ENCODE measurements at places on chromosomes 3 and 15.

- peak; percentile 71 for DNase-seq
These were observed 75.6 kb downstream of the DTWD1 start for GRCh38 chr15:49696433-49696832.

- no peak for DNase-seq
These were observed 31.9 kb downstream of the TNK2 start for GRCh38 chr3:195876297-195877064.

- no peak for DNase-seq
These were observed 124.2 kb upstream of the LMOD3 start for GRCh38 chr3:69246612-69247011.

- DNase-seq, result no peak
These were observed 35.7 kb upstream of the BHLHE40 start for GRCh38 chr3:4943549-4943948.

DNA sequence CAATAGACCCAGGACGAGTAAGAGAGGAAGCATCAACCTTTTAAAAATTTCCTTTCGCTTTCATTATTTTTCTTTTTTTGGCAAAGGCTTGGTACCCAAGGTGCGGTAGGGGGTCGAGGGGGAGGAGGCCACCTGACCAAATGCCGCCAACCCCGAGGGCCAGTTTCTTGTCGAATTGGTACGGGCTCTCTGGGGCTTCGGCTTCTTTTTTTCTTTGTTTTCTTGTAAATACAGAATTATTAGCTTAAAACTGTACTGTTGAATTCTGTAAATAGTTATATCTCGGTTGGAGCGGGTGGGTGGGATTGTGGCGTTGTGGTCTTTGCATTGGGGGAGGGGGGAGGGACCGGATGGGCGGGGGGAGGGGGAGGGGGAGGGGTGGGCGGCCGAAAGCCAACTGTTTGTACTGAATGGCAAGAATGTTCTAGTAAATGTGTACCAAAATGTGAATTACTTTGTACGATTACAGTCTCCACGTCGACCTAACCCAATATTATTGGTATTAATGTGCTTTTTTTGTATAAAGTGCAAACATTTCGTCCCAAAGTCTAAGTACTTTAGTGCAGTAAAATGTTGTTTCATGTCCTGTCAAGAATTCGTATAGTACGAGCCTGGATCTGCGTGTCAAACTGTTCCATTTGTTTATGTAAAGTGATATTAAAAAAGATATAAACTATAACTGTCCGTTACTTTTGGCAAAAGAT lies 4.7 kb downstream of the ZIC1 start:
- DNase-seq, result no peak

DNA sequence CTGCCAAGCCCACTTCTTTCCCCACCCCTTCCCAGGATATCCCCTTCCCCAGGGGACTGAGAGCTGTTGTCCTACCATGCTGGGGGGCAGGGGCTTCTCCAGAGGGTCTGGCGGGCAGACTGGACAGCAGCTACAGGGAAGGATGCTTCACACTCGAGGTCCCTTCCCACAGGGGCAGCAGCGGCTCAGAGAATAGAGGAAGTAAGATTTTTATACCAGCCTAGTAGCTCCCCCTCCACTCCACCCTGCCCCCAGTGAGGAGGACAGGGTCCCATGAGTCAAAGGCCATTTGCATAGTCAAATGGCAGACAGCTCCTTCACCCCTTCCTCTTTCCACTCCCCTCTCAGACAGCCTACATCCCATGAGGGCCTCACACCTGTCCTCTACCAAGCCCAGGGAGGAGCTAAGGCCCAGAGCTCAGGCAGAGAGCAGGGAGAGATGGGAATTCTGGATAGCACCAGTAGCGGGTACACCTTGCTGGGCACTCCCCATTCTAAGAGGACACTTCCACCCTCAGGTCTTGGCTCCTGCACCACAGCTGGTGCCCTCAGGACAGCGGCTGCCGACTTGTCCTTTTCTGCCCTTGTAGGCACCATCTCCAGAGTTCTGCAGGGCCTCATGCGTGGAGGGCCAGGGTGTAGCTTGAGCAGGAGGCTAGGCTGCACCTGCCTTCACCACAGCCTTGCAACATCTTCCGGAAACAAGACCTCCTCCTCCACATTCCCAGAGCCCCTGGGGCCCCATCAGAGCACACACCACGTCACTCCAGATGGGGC lies at the start of gene TLR9:
Gene TLR9, minus strand, starts transcription at position 194 of the 777 bp plus-strand sequence. Its CDS starts 116 bp downstream, at position 78.
- peak; percentile 57 for DNase-seq

DNA sequence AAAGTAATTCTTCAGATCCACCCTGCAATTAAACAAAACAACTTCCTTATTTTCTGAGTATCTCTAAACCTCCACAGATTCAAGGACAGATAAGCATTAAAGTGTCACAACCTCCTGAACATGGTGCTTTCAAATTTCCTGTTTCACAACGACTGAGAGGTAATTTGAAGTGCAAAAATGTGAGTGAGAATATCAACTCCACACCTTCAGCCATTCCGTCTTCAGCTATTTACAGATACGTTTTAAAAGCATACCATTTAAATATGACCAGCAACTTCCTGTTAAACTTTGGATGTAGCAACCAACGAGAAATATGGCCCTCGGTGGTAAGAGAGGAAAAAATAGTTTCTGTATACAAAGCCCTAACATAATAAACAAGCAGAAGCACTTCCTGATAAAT lies 32.1 kb upstream of the PCSK6 start:
- no peak for DNase-seq

DNA sequence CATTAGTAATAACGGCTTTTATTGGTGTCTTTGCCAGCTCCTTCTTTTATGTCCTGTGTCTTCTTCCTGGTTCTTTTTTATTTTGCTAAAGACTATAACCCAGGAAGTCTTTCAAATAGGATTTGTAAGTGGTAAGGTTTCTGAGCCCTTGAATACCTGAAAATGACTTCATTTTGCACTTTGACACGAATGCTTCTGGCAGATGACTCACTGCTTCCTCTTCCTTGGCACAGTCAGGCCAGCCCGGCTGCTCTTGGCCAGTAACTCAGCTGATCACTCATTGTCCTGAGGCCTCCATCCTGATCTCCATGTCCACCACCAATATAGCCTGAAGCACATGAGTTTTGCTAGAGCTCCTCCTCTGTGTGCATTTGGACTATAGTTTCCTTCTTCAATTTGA lies 48.7 kb upstream of the NR2E3 start:
- DNase-seq, result peak; percentile 78

DNA sequence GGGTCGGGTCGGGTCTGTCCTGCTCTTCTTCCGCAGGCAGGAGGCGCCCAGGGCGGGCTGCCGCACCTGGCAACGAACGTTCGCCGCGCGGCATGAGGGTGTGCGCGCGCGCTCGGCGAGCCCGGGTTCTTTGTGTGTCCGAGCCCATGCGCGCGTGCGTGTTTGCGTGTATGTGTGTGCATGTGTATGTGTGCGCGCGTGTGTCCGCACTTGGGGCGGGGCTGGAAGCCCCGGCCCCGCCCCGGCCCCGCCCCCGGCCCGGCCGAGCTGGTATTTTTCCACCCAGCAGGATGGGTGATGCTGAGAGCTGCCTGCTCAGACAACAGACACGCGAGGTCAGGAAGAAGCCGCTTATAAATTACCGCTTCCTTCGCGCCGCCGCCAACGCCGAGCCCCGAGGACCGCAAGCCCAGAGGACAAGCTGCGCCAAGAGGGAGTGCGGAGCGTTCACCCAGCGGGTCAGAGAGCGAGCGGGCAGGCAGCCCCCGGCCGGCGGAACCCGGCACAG lies at the start of gene SLC6A6:
Gene SLC6A6, plus strand, starts transcription at position 303 of the 508 bp plus-strand sequence. CDS start 41,029 bp downstream, outside the sequence.
- DNase-seq, result peak; percentile 95

- no peak for DNase-seq
These were observed 9.8 kb downstream of the TM2D3 start for GRCh38 chr15:101642361-101642760.

DNA sequence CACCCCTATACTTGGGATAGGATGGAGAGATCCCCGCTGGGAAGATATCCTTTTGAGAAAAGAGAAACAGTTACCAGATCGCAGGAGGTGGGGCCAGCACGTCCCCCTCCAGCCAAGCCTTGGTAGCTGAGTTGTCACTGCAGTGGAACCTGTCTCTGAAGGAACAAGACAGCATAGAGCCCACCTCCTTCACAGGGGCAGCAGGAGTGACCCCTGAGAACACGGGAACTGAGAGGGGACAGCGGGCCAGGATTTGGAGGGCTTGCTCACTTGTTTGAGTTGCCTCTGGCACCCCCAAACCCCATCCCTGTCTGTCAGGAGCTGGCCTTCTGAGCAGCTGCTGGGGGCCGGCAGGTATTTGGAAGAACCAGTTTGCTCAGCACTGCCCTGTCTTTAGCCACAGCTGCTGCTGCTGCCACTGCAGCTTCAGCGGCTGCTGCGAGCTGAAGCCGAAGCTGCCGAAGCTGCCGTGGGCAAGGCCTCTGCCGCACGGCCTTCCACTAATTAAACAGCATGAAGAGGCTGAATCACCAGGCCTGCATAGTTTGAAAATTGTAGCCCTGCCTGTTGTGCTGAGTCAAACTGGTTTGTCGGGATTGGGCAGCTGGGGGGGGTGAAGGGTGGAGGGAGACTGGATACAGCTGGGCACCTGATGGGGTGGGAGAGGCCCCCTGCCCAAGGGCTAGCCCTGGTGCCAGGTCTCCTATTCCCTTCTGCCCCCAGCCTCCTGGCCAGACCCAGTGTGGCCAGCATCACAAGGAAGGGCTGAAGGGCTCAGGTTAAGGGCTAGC lies 4.0 kb downstream of the EPHB3 start:
- peak; percentile 79 for DNase-seq

DNA sequence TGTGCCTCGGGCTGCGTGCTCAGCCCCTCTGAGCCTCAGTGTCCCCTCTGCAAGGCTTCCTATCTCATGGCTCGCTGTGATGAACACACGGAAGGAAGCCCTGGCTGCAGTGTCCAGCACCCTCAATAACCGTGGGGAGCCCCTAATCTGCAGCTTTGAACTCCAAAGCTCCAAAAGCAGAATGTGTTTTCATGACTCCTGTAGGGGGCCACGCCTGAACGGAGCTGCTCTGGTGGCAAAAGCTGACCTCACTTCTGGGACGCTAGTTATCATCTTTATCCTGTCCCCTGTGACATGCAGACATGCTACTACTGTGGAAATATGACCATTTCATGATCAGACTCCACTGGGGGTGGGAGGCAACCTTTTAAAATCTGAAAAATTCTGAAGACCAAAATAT lies 98.8 kb downstream of the SEC22A start:
- DNase-seq, result no peak

- DNase-seq, result peak; percentile 47
These were observed at the start of gene CD200 for GRCh38 chr3:112333002-112333380. Gene CD200, plus strand, starts transcription at chr3:112333156. Its CDS starts 57 bp downstream, at chr3:112333213.

GRCh38 chr3:160112481-160112880 lies 112.7 kb upstream of the C3orf80 start:
- DNase-seq, result no peak

DNA sequence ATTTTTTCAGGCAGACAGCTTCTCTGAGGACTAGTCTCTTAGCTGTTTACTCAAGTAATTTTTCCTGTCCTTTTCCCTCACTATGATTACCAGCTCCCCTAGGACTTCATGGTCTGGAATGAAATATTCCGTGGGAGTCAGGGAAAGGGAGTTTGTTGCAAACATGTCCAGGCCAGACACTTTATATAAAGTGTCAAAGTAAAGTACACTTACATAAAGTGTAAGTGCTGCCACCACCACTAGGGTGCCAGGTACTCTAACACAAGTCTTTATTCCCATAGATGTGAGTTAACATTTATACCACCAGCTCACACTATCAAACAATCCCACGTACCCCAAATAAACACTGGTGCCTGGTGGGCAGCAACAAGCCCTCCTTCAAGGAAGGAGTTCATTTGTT lies 179.8 kb downstream of the SNRPN start:
- DNase-seq, result peak; percentile 73

DNA sequence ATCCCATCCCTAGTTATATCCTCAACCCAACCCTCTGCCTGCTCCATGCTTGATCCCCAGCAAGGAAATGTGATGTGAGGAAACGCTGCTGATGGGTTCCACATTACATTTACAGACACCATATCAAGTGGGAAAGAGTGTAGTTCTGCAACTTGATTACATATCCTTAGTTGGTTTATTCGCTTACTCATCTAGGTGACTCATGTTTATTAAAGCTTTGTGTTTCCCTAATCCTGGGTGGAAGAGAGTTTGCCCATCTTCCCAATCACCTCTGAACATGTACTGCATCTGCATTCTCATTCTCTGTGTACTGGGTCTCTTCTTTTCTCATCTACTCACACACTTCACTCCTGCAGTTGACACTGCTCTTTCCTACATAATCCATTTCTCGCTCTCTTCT lies 91.7 kb upstream of the PDZRN3 start:
- DNase-seq, result peak; percentile 66

DNA sequence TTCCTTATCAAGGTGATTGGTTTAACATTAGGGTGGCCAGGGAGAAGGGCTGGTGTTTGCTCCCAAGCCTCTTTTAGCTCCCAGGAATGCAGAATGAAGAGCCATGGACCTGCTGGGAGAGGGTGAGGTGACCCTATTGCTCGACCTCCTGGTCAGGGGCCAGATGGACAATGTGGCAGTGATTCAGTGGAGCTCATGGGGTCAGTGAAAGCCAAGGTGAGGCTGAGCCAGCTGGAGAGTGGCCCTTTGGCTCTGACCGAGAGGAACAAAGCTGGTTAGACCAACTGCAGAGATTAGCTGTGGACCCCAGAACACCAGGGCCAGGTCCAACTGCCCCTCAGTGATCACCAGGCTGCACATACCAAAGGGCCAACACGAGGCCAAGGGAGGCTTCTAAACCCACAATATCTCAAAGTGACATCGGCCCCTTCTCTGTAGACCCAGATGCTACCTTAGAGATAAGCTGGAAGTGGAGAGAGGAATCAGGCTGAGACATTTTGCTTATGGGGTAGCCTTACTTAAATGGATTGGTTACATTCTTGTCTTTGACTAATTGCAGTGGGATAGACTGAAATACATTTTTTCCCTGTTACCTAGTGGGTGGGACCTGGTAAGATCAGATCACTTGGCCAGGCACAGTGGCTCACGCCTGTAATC lies 15.8 kb upstream of the BTBD1 start:
- DNase-seq, result no peak

DNA sequence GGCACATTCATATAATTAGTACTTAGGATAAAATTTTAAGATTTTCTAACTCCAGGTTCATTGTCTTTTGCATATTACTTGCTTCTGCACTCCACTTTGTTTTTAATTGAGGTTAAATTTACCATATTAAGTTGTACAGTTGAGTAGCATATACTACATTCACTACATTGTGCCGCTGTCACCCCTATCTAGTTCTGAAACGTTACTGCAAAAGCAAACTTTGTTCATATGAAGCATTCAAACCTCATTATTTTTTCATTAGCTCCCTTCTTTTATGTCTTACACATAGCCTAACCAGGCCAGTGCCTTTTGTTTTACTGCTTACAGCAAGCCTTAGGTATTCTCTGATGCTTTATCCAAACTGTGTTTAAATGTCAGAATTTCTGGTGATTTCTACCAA lies 183.1 kb upstream of the CGNL1 start:
- no peak for DNase-seq

DNA sequence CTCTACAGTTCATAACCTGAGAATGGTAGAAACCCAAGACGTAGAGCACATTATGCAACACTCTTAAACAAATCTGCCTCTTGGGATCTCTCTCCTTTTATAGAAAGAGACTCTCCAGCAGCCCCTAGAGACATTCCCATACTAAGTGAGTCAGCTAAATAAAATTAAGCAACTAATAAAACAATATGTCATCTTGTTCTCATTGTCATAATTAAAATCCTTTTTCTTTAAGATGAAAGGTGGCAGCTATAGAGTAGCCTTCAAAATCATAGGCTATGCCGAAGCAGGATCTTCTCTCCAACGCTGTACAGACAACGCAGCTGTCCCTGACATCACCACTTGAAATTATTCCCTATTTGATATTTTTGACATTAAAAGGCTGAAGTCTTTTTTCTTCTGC lies 790.0 kb downstream of the FHIT start:
- no peak for DNase-seq

Measured in amniotic epithelial cell (primary cell).